Neural crest cell (in vitro differentiated cells): ENCODE measurements at places on chromosomes 4 and X. TPM values are rescaled to one million over a fixed set of nuclear protein-coding genes. Genes with fewer than 3 reads are reported as not detected.

GRCh38 chr4:132593717-132594400, 555.2 kb upstream of the PCDH10 start:
- H3K4me1 ChIP-seq = no peaks in the 10 kb centered on the region
- DNase-seq = no peak
- H3K27ac ChIP-seq = no peak overlapping the region

GRCh38 chrX:123155327-123155726, 28.8 kb upstream of the GRIA3 start:
- no peak for DNase-seq
- peaks cover 2% of the 10 kb centered on the region for H3K36me3 ChIP-seq

DNA sequence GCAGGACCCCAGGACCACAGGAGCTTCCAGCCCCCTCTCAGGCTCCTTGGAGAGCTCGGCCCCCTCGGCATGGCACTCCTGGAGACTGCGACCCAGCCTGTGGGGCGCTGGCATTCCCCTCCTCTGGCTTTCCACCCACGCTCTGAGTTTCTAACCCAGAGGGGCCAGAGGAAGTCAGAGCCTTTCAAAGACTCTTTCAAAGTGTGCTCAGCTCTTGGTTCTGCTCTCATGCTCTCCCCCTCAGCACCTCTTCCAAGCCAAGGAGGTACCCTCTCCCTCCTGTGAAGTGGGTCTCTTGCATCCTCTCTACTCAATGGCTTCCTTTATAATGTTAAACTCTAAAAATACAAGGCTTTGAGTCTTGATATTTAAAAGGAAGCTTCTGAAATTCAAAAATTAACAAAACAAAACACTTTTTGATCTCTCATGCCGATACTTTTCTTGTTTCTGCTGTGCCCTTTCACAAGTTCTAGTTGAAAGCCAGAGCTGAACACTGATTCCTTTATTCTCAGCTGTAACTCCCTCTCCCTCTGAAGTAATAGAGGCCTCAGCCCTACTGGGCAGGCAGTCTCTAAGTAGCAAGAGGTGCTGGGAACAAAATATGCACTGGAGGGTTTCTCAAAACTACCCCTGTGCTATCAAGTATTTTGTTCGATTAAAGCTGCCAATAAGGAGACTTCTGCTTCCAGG, 82.8 kb downstream of the NAT8L start:
- peak; percentile 23 for DNase-seq
- H3K27me3 ChIP-seq = no peaks in the 10 kb centered on the region
- H3K4me3 ChIP-seq = peak overlapping the region; percentile 36
- peaks cover 49% of the 10 kb centered on the region for H3K4me1 ChIP-seq

DNA sequence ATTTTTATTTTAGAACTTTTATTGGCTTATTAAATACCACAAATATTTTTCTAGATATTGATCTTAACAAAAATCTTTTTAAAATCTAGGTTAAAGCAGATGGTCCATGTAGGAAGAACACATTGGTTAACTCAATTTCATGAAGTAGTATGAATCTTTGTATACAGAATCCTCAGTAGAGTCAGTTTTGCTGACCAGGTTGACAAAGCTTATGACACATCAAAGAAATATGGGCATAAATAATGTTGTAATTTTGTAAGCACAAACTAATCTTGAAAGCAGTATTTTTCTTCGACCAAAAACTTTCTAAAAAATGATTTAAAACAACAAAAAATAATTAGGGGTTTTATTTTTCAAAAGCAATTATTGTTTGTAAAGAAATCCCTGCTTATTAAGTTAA, 479.3 kb upstream of the PCDH10 start:
- no peaks in the 10 kb centered on the region for H3K4me1 ChIP-seq
- H3K36me3 ChIP-seq = no peaks in the 10 kb centered on the region
- no peaks in the 10 kb centered on the region for H3K27me3 ChIP-seq
- no peak overlapping the region for H3K4me3 ChIP-seq

GRCh38 chr4:88275949-88276515, 8.3 kb downstream of the PPM1K start:
- no peaks in the 10 kb centered on the region for H3K27me3 ChIP-seq
- no peak overlapping the region for H3K27ac ChIP-seq
- peaks cover 19% of the 10 kb centered on the region for H3K36me3 ChIP-seq
- no peak overlapping the region for H3K4me3 ChIP-seq
- H3K4me1 ChIP-seq = peaks cover 7% of the 10 kb centered on the region

- no peaks in the 10 kb centered on the region for H3K36me3 ChIP-seq
- no peak overlapping the region for H3K4me3 ChIP-seq
- no peak for DNase-seq
- no peaks in the 10 kb centered on the region for H3K27me3 ChIP-seq
- H3K4me1 ChIP-seq = no peaks in the 10 kb centered on the region
These were observed 667.2 kb downstream of the GRID2 start for GRCh38 chr4:92970996-92971395.

DNA sequence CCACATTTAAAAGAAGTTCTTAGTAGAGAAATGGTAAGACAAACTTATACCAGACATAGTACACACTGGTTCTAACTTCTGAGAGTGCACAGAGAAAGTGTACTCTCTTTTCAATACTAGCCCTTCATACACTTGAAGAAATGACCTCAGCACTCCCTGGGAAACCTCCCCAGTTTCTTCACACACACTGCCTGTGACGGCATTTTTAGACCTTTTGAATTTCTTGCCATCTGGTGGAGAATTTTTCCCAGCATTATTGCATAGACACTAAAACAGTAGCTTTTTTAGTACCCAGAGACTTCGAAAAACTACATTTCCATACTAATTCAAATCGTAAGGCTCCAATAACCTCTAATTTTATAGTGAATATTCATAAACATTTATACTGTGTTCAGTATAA, 341.6 kb upstream of the MAOA start:
- no peak for DNase-seq
- H3K4me1 ChIP-seq = peaks cover 9% of the 10 kb centered on the region
- H3K36me3 ChIP-seq = no peaks in the 10 kb centered on the region
- H3K27ac ChIP-seq = no peak overlapping the region
- H3K4me3 ChIP-seq = no peak overlapping the region
- no peaks in the 10 kb centered on the region for H3K27me3 ChIP-seq

DNA sequence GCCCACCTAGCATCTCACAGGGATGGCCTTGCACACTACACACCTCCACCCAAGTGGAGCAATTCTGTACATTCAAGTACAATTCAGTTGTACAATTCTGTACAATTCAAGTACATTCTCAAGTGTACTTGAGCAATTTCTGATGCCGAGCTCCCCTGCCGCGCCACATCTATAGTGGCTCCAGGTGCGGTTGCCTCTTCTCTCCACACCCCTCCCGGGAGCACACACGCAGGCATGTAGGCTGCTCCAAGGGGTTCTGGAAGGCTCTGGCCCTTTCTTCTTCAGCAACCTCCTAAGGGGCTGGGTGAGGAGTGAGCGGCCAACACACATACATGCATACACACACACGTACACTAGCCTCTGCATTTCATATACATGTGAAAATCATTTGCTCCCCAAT, 18.9 kb upstream of the DUSP9 start:
- no peak overlapping the region for H3K4me3 ChIP-seq
- peaks cover 4% of the 10 kb centered on the region for H3K36me3 ChIP-seq
- no peak for DNase-seq
- H3K27ac ChIP-seq = no peak overlapping the region
- no peaks in the 10 kb centered on the region for H3K4me1 ChIP-seq

DNA sequence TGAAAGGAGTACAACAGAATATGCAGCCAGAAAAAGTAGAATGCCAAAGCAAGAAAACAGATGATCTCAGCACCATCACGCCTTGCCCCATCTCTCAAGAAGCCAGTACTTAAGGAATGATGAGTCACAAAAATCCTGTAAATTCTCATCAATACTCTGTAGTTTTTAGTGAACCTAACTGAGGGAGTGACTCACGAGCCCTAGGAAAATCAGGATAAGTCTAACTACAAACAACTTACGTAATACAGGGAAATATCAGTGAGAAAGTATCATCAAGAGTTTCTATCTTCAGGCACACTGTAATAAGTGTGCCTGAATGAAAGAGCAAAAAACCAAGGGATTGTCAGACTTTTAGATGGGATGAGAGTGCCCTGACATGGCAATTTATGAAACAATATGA, 644.4 kb downstream of the STPG2 start:
- H3K36me3 ChIP-seq = no peaks in the 10 kb centered on the region
- H3K27me3 ChIP-seq = no peaks in the 10 kb centered on the region
- H3K4me1 ChIP-seq = peaks cover 17% of the 10 kb centered on the region
- H3K27ac ChIP-seq = no peak overlapping the region

GRCh38 chr4:146155152-146155724, 20.3 kb upstream of the LSM6 start:
- H3K36me3 ChIP-seq = no peaks in the 10 kb centered on the region
- no peaks in the 10 kb centered on the region for H3K4me1 ChIP-seq
- H3K27me3 ChIP-seq = peaks cover 11% of the 10 kb centered on the region
- H3K27ac ChIP-seq = no peak overlapping the region
- DNase-seq = no peak

- H3K4me1 ChIP-seq = peaks cover 6% of the 10 kb centered on the region
- H3K27ac ChIP-seq = no peak overlapping the region
- H3K4me3 ChIP-seq = no peak overlapping the region
- DNase-seq = no peak
- no peaks in the 10 kb centered on the region for H3K27me3 ChIP-seq
These were observed 78.8 kb downstream of the NFKB1 start for GRCh38 chr4:102579794-102580462.

DNA sequence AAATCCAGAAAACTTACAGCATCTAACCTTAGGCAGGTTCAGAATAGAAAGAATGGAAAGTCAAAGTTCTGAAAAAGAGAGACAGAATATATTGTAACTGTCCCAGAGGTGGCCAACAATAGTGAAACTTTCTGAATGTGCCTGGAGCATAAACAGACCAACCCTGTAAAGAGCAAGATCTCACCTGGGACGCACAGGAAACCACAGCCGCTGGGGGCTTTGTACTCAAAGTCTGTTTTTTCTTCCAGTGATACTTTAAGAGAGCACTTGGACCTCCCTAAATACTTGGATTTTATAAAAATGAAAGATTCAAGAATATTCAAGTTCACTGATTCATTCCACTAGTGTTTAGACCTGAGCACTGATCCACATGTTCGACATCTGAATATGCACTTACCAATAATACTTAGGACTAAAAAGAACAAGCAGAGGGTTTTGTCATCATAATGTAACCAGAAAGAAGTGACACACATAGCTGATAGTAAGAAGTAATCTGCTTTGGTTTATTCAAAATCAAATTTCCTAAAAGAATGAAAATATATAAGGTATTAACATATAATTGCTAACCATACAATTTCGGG, 35.3 kb downstream of the ARAP2 start:
- H3K36me3 ChIP-seq = no peaks in the 10 kb centered on the region
- no peaks in the 10 kb centered on the region for H3K27me3 ChIP-seq
- DNase-seq = no peak

DNA sequence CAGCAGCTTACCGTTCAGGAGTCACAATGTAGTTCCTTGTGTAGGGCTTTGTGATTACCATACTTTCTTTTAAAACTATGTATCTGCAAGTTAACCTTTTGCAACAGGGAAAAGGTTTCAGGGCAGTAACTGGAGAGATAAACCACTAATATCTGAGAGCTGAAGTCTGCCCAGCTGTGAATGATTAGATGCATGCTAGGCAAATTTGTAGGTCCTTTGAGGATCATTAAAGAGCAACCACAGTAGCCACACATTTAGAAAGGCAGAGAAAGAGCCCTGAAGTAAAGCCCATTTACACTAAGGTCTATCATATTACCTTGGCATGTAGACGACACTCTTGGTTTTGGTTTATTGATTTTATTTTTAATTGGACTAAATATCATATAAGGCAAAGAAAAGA, 60.0 kb downstream of the ATP8A1 start:
- no peak overlapping the region for H3K27ac ChIP-seq
- no peak for DNase-seq
- peaks cover 6% of the 10 kb centered on the region for H3K4me1 ChIP-seq
- no peaks in the 10 kb centered on the region for H3K27me3 ChIP-seq
- no peak overlapping the region for H3K4me3 ChIP-seq
- no peaks in the 10 kb centered on the region for H3K36me3 ChIP-seq

The TLR8 gene
- not detected in 2 replicates for total RNA-seq

The CT45A5 gene
- not detected in 2 replicates for total RNA-seq

The MAOB gene
- 0.93 and 0.98 TPM in 2 replicates for total RNA-seq

The TCEAL2 gene
- 4.4 and 5.0 TPM in 2 replicates for total RNA-seq

The NDNF gene
- 23.9 and 25.4 TPM in 2 replicates for total RNA-seq

The TKTL2 gene
- total RNA-seq = not detected in 2 replicates

The BST1 gene
- 0.75 and 1.1 TPM in 2 replicates for total RNA-seq
